ENCODE measurements at places on chromosomes 3 and 15.

- no peak for DNase-seq
Observed at GRCh38 chr15:67613211-67613610, 70.7 kb downstream of the MAP2K5 start.

GRCh38 chr3:119357190-119357589 is 63.0 kb downstream of the ARHGAP31 start:
- DNase-seq, result no peak

DNA sequence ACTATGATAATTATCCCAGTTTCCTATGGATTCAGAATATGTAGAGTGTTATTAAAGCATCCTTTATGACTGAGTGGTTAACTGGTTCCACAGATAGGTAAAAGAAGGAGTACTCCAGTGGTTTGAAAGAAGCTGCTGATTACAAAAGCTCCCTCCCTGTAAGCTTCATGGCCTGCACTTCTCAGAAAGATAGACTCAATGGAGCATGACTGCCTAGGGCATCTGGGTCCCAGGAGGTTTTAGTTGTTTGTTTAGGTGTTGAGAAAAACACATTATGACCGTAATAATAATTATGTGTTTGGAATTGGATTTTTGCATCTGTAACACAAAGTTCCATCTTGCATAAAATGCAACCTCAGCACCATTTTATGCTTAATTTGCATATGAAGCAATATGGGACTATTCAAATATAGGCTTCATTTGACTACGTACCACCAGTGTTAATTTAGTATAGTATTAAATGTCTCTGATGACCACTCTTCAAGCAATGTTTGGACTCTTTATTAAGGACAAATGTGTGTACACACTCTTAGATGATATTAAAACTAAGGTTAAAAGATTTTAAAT is 121.1 kb downstream of the ROBO2 start:
- DNase-seq, result no peak

GRCh38 chr15:25022233-25022632 is 67.4 kb downstream of the SNRPN start:
- no peak for DNase-seq

GRCh38 chr3:189404797-189405484 is 226.2 kb upstream of the TP63 start:
- DNase-seq, result no peak
